ENCODE measurements at places on chromosomes 12 and 14. TPM values are rescaled to one million over a fixed set of nuclear protein-coding genes. Genes with fewer than 3 reads are reported as not detected.

Gene FAM161B
- 1.6 TPM for total RNA-seq

Gene STON2
- 37.1 TPM for total RNA-seq

Gene RTN1
- total RNA-seq: not detected

Gene CIDEB
- 3.5 TPM for total RNA-seq

Gene CLEC4E
- not detected for total RNA-seq

Gene GALNT16
- 3.2 TPM for total RNA-seq

Gene CLEC1A
- not detected for total RNA-seq
